Activated B cell treated with CpG ODN at 0.5 μM for 24 hours (primary cell): ENCODE measurements at places on chromosomes 2 and 18. TPM values are rescaled to one million over a fixed set of nuclear protein-coding genes. Genes with fewer than 3 reads are reported as not detected.

Gene MC4R
- total RNA-seq, result not detected in 2 replicates

Gene MEP1B
- total RNA-seq, result 0.09 TPM in 1 of 2 replicates, not detected in the other

Gene MALL
- not detected in 2 replicates for total RNA-seq

Gene RBM43
- total RNA-seq, result 4.8 and 5.0 TPM in 2 replicates

DNA sequence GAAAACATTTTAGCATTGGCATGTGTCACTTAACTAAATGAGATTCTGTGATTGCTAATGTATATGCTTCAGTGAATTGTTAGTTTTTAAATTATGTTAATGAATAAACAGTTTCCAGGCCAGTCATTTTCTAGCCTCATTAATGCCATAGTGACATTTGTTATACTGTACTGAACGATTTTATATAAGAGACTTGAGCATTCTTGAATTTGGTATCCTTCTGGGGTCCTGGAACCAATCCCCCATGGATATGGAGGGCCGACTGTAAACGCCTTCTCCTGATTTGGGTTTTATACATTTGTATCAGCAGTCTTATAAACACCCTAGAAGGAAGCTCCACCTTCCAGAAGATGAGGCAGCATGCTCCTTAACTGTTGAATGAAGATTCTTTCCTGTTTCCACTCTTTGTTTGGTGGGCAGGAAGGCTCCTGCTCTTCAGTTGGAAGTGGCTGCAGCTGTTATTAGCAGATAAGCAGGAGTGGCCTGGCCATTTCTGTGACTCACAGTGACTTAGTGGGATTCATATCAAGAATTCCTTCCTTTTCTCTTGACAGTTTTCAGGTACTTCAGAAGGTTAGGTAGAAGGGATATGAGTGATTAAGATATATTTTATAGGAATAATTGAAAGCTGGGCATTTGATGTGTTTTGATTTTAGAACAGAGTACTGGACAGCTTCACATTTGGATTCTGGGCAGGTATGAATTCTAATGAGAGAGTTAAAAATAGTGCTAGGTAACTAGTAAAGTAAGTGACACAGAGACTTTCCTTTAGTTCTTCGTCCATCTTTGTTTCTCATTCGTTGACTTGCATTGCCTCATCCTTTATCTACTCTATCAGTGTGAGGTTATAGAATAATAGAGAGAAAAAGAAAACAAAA is 124.9 kb downstream of the PLCL1 start:
- no peaks in the 10 kb centered on the region for H3K36me3 ChIP-seq
- no peaks in the 10 kb centered on the region for H3K27me3 ChIP-seq
- H3K4me1 ChIP-seq, result no peaks in the 10 kb centered on the region
- H3K4me3 ChIP-seq, result no peak overlapping the region

- H3K27me3 ChIP-seq, result no peaks in the 10 kb centered on the region
- DNase-seq, result no peak
- H3K36me3 ChIP-seq, result no peaks in the 10 kb centered on the region
- peaks cover 9% of the 10 kb centered on the region for H3K4me1 ChIP-seq
- no peak overlapping the region for H3K27ac ChIP-seq
- H3K4me3 ChIP-seq, result no peak overlapping the region
These were observed 539.4 kb upstream of the TNP1 start for GRCh38 chr2:217399291-217399690.

GRCh38 chr2:1309507-1309906 is 103.8 kb upstream of the TPO start:
- no peaks in the 10 kb centered on the region for H3K36me3 ChIP-seq
- H3K27me3 ChIP-seq, result no peaks in the 10 kb centered on the region
- no peak for DNase-seq
- no peak overlapping the region for H3K27ac ChIP-seq
- H3K4me3 ChIP-seq, result no peak overlapping the region

- H3K4me1 ChIP-seq, result peaks cover 9% of the 10 kb centered on the region
- no peak overlapping the region for H3K4me3 ChIP-seq
These were observed 206.0 kb downstream of the HDAC4 start for GRCh38 chr2:239194731-239195317.

- H3K27ac ChIP-seq, result no peak overlapping the region
- H3K36me3 ChIP-seq, result no peaks in the 10 kb centered on the region
- no peak overlapping the region for H3K4me3 ChIP-seq
- H3K4me1 ChIP-seq, result no peaks in the 10 kb centered on the region
- H3K27me3 ChIP-seq, result peaks cover 22% of the 10 kb centered on the region
These were observed 57.7 kb downstream of the PDCL3 start for GRCh38 chr2:100620481-100620880.

DNA sequence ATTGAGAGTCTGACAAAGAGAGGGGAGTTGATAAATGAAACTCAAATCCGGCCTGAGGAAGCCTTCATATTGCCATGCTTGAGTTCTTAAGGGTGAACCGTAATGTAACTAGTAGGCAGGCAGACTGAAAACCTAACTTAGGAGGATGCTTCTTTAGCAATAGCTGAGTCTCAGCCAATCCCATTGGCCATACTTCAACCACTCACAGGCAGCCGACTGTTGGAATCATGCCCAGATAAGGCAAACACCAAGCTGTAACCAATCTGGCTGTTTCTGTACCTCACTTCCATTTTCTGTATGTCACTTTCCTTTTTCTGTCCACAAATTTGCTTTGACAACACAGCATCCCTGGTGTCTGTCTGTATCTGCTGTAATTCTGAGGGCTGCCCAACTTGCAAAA is 39.5 kb downstream of the TPRKB start:
- DNase-seq, result no peak
- H3K27ac ChIP-seq, result no peak overlapping the region
- H3K27me3 ChIP-seq, result peaks cover 14% of the 10 kb centered on the region

DNA sequence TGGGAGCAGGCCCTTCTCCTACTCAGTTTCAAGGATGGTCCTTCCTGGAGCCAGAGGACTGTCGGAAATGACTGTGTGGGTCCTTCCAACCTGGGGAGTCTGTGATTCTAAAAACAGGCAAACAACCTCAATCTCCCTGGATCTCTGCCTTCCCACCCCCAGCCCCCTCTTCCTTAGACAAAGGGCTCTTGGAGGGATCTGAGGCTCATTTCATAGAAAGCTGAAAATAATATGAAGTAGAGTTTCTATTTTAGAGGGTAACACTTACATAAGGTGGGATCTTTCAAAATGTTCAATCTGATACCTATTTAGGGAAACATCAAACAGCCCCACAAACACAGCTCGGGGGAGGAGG is 69.4 kb downstream of the RHOB start:
- no peak for DNase-seq
- H3K36me3 ChIP-seq, result no peaks in the 10 kb centered on the region
- H3K4me1 ChIP-seq, result no peaks in the 10 kb centered on the region

- DNase-seq, result no peak
- no peaks in the 10 kb centered on the region for H3K27me3 ChIP-seq
- H3K4me3 ChIP-seq, result peak overlapping the region; percentile 98
- peaks cover 26% of the 10 kb centered on the region for H3K36me3 ChIP-seq
- H3K27ac ChIP-seq, result peak overlapping the region; percentile 99
- peaks cover 64% of the 10 kb centered on the region for H3K4me1 ChIP-seq
These were observed 1.5 kb downstream of the SLC39A10 start for GRCh38 chr2:195658541-195658890.

- peaks cover 92% of the 10 kb centered on the region for H3K4me1 ChIP-seq
- peak overlapping the region; percentile 60 for H3K4me3 ChIP-seq
- peak overlapping the region; percentile 65 for H3K27ac ChIP-seq
These were observed 6.1 kb downstream of the ARPC2 start for GRCh38 chr2:218223046-218223445.

GRCh38 chr2:237742614-237743013 is 56.0 kb upstream of the RBM44 start:
- peak overlapping the region; percentile 37 for H3K27ac ChIP-seq
- H3K4me3 ChIP-seq, result no peak overlapping the region
- no peak for DNase-seq
- peaks cover 42% of the 10 kb centered on the region for H3K4me1 ChIP-seq
- H3K36me3 ChIP-seq, result peaks cover 60% of the 10 kb centered on the region

DNA sequence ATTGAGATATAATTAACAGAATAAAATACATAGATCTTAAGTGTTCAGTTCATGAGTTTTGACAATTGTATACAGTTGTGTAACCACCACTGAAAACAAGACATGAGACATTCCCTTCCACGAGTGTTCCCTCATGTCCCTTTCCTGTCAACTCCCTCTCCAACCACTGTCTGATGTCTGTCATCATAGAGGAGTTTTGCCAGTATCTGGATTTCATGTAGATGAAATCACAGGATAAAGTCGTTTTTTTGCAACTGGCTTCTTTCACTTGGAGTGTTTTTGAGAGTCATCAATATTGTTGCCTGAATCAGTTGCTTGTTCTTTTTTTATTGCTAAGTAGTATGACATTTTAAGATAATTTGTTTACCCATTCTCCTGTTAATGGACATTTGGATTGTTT is 52.7 kb downstream of the RBMS1 start:
- peaks cover 9% of the 10 kb centered on the region for H3K27me3 ChIP-seq
- H3K4me1 ChIP-seq, result no peaks in the 10 kb centered on the region
- DNase-seq, result no peak

- DNase-seq, result no peak
- peak overlapping the region; percentile 76 for H3K27ac ChIP-seq
- H3K4me1 ChIP-seq, result peaks cover 62% of the 10 kb centered on the region
- H3K27me3 ChIP-seq, result no peaks in the 10 kb centered on the region
- peak overlapping the region; percentile 58 for H3K4me3 ChIP-seq
These were observed 3.2 kb downstream of the YPEL5 start for GRCh38 chr2:30149976-30150375.
